Activated gamma-delta T cell treated with anti-CD3 and anti-CD28 coated beads, Interleukin-2, amount 50 U/mL, for 16 hours (primary cell): ENCODE measurements at places on chromosomes 7 and 10.

DNA sequence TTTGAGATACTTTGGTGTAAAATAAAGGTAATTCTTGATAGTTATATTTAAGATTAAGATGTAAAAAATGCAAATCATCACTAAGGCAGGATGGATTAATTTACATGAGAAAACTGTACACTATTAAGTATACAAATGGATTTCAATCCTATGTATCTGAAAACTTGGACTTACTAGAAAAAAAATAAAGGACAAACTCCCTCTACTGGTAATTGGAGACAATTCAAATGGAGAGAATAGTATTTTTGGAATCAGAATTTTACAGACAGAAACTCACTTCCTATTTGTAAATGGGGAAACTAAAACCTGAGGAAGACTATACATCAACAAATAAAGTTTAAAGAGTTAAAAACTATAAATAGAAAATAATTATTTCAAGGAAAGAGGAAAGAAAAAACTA is 62.6 kb downstream of the CUL2 start:
- no peak for DNase-seq

DNA sequence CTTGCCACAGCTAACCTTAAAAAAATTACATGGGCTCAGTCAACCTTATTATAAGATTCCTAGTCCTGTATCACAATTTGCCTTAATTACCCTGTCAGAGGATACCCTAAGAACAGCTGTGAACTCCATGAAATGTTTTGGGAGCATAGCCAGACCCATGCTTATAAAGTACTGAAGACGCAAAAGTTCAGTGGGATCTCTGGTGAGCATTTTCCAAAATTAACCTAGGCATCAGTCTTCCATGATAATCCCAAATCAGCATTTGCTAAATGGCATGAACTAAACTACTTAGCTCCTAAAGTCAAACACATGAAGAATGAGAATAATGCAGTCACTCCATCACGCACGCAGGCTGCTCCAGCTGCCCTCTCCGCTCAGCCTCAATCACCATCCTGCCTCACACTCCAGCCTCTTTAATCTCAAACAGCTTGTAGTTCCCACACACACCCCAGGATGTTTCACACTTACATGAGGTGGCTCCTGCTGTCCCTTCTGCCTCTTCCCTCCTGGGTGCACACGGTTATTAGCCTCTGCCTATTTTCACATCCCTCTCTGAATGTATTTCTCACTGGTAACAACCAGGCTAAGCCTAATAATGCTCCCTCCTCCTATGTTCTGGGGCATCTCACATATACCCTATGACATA is 15.3 kb downstream of the IGF2BP3 start:
- no peak for DNase-seq

DNA sequence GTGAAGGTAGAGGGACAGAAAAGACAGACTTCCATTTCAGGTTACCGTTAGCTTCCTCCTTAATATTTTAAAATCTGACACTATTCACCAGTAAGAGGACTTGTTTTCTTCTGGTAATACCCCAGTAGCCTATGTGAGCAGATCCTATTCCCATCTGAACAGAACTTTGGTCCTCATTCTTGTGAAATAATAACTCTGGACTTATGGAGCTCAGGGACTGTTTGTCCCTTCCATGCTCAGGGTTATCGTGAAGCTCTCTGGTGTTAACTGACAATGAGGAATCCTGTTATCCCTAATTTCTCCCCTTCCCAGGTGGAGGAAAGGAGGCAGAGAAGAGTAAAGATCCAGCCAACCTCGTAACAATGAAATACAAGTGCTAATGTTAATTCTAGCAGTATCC is 47.0 kb upstream of the ANKRD1 start:
- DNase-seq, result no peak

DNA sequence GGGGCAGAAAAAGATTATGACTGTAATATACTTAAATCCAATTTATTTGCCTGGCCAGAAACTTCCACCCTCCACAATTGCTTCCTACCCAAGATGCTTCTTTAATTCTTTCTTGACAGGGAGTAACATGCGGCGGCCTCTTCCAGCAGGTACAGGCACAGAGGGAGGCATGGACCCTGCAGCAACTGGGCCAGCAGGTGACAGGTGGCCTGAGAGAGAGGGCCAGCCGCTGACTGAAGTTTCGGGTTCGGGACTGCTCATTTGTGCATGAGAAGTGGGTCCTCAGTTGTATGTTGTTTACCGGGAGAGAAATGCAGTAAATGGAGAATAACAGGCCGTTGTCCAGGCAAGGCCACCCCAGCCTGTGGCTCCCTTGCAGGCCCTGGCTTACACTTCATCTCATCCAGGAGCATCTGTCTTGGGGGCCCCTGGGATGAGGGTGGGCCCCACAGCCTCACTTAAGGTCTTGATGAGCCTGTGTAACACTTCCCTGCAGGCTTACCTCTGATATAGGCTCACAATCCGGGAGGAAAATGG is 72.5 kb downstream of the C10orf143 start:
- no peak for DNase-seq

DNA sequence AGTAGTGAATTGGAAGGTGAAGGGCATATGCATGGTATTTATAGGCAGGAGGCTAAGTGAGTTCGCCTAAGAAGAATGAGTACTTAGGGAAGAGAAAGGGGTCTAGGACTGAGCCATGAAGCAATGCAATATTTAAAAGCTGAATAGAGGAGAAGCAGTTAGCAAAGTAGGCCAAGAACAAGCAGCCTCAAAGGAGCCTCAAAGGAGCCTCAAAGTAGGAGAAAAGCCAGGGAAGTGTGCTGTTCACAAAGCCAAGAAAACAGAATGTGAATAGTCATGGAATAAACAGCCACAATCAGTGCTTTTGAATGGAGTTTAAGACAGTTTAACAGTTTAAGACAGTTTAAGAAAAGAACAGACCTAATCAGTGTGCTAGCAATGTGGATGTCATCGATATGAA is 762.0 kb downstream of the SORCS1 start:
- DNase-seq, result no peak

- DNase-seq, result no peak
Observed at GRCh38 chr7:150903606-150904005, 51.3 kb downstream of the AOC1 start.

DNA sequence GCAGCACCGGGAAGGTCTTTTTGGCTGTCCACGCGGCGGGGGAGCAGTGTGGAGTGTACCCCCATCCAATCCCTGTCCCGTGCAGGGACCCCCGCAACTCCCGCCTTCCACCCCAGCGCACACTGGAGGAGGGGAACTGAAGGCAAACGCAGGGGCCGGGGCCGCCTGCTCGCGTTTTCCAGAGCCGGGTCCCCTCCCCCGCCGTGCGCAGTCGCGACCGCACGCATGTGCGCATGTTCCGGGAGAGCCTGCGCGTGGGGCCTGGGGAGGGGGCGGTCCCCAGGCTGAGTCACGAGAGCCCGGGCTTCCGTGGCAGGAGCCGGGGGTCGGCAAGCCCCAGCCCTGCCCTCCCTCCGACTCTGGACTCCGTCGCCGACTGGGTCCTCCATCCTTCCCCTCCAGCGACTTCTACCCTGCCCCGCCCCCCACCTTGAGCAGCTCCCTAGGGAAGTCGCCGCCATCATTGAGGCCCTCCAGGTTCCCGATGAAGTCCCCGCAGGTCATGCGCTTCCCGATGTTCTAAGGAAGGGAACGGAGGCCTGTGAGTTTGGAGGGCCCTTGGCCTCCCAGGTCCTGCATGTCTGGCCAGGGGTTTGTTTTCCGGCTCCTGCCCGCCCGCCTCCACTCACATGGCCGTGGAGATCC is 8.0 kb downstream of the PSD start:
- no peak for DNase-seq

DNA sequence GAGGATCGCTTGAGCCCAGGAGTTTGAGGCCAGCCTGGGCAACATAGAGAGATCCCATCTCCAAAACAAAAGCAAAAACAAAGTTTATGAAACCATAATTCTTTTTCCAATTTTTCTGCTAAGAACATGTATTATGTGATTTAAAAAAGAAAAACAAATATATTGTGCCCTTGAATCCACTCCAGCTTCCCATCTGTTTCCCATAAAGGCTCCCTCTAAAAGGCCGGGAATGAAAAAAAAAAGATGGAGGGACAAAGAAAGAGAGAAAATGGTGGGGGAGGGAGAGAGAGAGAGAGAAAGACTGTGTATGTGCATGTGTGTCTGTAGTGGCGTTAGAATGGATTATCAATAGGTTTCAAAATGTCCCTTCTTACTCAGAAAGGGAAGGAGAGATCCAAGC is 20.5 kb upstream of the GSDME start:
- no peak for DNase-seq
